ENCODE measurements at places on chromosomes 16 and 17. TPM values are rescaled to one million over a fixed set of nuclear protein-coding genes. Genes with fewer than 3 reads are reported as not detected.

GRCh38 chr16:56309008-56309407 lies 116.3 kb downstream of the AMFR start:
- no peak for DNase-seq

- DNase-seq, result peak; percentile 54
Measured at GRCh38 chr17:15946611-15947120, 1.7 kb downstream of the ADORA2B start.

- DNase-seq, result no peak
Measured at GRCh38 chr16:52851211-52851740, 201.4 kb downstream of the CHD9NB start.

GRCh38 chr16:64440421-64440831 lies 681.4 kb downstream of the CDH11 start:
- DNase-seq, result no peak

DNA sequence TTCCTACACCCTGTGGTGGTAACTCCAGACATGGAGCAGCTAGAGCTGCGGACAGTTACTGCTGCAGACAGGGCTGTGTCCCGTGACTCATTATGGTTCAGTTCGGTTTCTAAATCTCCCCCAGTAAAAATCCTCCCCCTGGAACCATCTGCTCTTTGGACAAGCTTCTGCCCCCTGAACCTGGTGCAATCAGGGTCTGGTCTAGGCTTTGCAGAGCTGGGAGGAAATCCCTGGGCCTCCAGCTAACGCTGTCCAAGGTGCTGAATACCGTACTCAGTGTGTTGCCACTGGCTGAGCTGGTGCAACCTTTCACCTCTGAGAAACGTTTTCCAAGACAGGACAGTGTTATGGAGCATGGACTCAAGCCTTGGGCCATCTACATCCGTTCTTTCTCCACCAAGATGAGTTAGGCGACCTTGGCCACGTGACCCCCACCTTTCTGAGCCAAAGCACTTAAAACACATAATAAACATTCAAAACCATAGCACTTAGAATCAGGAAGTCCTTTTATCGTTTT lies 142.0 kb downstream of the CPPED1 start:
- DNase-seq, result no peak

DNA sequence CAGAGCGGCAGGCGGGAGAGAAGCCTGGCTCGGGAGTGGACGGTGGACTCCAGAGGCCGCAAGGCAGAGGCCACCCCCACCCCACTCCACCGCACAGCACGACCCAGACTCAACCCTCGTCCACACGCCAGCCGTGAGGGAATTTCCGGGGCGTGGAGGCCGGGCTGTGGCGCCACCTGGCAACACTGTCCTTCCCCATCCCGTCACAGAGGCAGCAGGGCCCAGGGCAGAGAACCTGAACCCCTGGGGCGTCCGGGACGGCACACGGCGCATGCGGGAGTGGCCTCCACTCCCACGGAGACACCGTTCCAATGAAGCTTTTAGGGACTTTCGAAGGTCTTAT lies 23.5 kb downstream of the GNPTG start:
- no peak for DNase-seq

GRCh38 chr16:29712809-29713208 lies 33.0 kb downstream of the C16orf54 start:
- DNase-seq, result no peak

DNA sequence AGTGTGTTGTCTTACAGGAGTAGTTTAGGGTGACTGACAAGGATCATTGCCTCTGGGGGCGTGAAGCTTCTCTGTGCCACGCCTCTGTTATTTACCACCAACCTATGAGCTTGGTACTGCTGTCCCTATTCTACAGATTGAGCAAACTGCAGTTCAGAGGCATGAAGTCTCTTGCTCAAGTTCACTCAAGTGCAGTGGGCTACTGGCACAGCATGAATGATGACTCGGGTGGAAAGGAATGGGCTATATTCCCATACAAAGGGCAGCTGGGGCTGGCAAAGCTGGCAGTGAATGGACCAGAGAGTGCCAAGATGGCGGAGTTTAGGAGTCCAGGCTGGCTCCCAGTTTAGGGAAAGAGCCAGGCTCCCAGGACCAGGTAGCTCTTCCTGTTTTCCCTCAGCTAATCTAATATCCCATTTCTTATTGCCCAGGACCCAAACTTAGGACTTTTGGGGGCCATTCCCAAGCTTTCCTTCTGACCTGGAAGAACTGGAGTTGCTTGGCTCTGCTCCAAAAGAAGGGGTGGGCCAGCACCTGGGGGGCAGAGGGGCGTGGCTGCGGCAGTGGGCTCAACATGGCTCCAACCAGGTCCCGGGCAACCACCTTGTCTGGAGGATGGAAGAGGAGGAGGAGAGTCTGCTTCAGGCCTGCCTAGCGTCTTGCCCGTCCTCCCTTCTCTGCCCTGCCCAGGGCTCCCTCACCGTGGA lies 12.9 kb downstream of the PLK1 start:
- no peak for DNase-seq

DNA sequence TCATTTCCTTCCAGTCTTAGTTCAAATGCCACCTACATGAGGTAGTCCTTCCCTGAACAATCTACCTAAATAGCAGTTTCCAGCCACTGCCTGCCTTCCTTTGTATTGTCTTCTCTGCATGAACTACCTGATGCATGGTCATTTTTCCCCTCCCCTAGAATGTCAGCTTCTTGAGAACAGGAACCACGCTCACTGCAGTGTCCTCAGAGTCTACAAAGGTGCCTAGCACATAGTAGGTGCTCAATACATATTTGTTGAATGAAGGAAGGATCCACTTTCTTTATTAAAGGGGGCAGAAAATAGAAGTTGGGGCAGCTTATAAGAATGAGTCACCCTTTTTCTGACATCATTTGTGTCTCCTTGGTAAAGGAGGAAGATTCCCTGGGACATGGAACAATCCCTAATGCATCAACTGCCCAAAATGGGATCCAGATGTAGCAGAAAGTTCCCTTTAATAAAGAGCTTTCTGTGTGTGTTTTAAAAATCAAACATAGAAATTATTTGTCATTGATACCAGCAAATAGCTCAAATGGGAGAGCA lies 4.4 kb upstream of the CYLD start:
- DNase-seq, result no peak

DNA sequence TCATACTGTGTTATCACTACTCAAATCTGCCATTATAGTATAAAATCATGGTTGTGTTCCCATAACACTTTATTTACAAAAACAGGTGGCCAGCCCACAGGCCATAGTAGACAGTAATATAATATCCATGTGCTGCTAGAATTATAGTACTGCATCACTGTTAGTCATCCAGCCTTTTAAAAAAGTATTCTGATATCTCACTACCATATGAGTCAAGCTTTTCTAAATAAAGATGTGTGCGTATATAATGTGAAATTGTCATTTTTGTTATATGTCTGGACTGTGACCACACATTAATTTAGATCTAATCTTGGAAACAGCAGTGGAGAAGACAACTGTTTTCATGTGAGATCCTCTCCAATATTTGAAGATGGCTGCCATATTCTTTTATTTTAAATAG lies 1049.1 kb upstream of the GOT2 start:
- no peak for DNase-seq

Gene CES1
- total RNA-seq, result 14.0 TPM

Gene HOXB2
- 1.4 TPM for total RNA-seq

Gene TK1
- total RNA-seq, result 6.2 TPM

Gene UTS2R
- not detected for total RNA-seq
